Activated CD8-positive, alpha-beta memory T cell treated with anti-CD3 and anti-CD28 coated beads, Interleukin-2, amount 50 U/mL, for 4 hours (primary cell): ENCODE measurements at places on chromosomes 1 and 21.

- no peak for DNase-seq
Measured at GRCh38 chr1:30526652-30527345, 196.6 kb downstream of the MATN1 start.

- DNase-seq: no peak
Measured at GRCh38 chr21:35198982-35199732, 150.1 kb upstream of the RUNX1 start.

- DNase-seq: no peak
Measured at GRCh38 chr1:194517567-194517966, 1331.2 kb upstream of the B3GALT2 start.

GRCh38 chr1:247209396-247209795 lies 37.6 kb upstream of the ZNF124 start:
- DNase-seq: no peak

GRCh38 chr1:11611638-11612327 lies 42.4 kb downstream of the FBXO2 start:
- DNase-seq: no peak

GRCh38 chr1:203722909-203723308 lies 42.1 kb upstream of the LAX1 start:
- DNase-seq: no peak

GRCh38 chr1:53270107-53270506 lies 31.8 kb upstream of the MAGOH start:
- no peak for DNase-seq

GRCh38 chr1:18954270-18955071 lies 2.0 kb downstream of the IFFO2 start:
- no peak for DNase-seq

GRCh38 chr1:177927021-177927596 lies 42.7 kb downstream of the SEC16B start:
- DNase-seq: no peak

GRCh38 chr1:211833174-211833820 lies 2.7 kb upstream of the LPGAT1 start:
- DNase-seq: no peak

- DNase-seq: no peak
Measured at GRCh38 chr1:107993920-107994319, 28.9 kb upstream of the VAV3 start.

DNA sequence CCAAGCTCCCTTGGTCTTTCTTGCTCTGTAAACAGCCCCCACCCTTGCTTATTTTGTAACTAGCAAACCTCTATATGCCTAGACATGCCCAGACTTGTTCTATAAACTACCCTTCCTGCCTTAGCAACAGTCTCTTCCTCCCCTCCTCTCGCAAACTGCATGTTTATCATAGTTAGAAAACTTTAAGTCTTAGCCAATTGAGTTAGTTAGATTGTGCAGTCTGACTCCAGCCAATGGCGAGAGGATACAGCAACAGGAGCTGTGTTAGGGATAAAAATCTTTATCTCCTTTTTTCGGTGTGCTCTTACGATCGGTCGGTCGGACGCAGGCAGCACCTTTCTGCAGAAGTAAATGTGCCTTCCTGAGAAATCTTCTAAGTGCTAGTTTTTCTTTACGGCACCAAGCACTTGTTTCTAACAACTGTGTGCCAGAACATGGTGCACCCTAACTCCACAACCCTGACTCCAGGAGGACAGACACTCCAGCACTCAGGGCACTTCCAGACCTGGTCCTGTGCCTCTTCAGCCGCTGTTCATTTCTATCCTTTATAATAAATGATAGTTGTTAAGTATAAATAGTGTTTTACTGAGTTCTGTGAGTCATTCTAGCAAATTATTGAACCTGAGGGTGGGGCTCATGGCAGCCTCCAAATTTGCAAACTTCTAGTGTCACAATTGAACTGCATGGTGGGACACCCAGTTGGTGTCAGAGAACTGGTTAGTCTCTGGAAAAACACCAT lies 25.7 kb upstream of the GNG4 start:
- no peak for DNase-seq

- no peak for DNase-seq
Measured at GRCh38 chr1:67133177-67133576, 1.6 kb downstream of the C1orf141 start.

DNA sequence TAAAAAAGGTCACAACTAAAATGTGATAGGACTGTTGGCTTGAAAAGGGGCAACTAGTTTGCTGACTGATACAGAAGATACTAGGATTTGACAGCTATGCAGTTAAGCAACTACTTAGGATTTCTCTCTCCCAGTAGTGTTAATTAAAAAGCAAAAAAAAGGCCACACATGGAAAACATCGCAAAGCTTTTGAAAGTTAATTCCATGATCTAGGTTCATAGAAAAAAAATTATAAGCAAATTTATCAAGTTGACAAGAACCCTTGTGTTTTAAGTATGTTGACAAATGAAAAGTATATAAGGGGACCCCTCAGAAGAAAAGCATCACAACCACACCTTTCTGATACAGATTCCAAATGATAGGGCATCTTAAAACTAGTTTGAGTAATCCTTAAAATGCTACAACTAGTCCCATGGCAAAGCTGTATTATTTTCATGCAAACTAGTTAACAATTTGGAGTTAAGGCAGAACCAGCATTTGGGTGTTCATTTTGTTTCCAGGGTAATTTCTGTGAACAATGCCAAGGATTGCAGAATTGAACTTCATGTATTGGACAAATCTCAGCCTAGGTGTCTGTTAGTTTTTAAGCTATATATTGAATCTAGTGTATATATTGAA lies 4.1 kb downstream of the PNRC2 start:
- no peak for DNase-seq

- no peak for DNase-seq
Measured at GRCh38 chr1:212688341-212689047, 11.1 kb downstream of the BATF3 start.

DNA sequence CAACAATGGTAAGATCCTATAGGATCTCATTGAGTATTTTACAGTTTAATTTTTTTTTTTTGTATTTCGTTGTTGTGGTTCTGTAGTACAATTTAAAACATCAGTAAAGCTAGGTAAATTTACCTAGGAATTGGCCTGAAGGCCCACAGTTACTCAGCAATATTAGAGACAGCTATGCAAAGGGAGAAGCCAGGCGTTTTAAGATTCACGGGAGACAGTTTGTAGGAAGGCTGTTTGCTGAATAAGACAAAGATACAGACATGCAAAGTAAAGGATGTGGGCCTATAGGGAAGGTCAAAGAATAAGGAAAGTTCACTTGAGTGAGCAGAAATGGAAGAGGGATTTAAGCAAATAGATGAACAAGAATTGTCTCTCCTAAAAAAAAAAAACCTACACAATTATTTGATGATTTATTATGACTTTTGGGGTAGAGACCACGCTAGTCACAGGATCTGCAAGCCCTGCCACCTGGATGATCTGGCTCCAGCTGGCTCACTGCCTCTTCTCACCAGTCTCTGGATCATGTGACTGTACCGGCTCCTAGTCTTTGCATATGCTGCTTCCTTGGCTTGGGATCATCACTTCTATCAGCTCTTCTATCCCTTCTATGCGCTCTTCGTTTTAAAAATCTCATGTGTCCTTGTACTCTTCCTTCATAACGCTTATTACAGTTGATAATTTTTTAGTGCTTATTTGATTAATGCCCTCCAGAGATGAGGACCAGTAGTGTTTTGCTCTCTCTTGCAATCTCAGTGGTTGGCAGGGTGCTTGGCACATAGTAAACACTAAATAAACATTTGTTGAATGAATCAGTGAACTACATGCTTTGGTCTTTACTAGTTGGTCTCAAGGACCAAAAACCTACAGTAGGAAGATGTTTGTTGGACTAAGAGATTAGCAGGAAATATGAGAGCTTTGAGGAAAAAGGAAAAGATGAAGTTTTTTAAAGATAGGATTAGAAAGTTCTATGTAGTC lies 14.1 kb downstream of the DYRK1A start:
- no peak for DNase-seq

DNA sequence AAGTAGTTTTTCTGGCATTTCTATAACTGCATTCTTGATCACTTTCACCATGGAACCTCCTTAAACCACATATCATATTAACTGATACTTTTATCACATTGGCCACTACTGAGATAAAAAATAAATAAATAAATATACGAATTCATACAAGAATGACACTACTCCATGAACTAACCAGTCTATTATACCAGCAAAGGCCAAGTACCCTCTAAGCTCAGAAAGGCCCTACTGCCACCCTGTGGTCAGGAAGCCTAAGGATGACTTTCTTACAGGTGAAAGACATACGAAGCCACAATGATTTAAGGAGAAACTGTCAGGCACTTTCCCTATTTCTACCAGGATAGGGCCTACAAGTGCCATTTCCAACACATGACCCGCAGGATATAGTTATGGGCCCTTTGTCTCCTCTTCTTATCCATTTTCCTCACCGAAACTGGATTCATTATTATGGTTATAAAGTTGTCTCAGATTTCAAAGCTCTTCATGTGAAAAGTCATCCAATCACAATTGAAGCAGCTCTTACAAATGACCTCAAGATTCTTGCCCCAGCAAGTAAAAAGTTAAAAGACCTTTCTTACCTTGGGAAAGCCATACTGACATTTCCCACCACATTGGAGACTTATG lies 23.9 kb downstream of the DNAJC8 start:
- peak; percentile 61 for DNase-seq

DNA sequence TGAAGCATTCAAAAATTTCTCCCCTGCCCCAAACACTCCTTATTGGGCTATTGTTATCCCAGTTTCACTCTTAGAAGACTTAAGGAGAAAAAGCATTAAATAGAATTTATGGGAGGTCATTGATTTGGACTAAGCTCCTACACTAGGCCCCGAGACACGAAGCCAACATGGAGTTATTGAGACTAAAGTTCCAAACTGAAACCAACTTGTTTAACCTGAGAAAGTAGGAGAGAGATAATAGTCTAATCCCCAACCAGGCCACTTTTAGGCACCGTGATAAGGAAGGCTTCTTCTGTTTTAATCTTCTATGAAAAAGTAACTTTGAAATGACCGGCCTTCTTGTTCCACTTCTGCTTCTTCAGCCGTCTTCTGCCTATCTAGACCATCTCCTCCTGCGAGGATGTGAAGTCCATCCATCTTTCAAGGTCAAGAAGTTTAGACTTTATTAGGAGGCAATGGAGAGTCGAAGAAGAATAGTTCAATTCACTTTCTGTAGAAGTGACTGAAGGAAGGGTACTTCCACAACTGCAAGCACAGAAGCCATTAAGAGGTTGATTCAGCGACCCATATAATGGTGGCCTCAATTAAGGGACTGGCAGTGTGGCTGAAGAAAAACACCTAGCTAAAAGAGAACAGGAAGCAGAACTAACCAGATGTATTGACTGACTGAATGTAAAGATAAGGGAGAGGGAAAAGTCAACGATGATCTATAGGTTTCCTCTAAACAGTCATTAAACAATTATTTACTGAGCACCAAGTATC lies 428.8 kb downstream of the SMYD3 start:
- DNase-seq: no peak

DNA sequence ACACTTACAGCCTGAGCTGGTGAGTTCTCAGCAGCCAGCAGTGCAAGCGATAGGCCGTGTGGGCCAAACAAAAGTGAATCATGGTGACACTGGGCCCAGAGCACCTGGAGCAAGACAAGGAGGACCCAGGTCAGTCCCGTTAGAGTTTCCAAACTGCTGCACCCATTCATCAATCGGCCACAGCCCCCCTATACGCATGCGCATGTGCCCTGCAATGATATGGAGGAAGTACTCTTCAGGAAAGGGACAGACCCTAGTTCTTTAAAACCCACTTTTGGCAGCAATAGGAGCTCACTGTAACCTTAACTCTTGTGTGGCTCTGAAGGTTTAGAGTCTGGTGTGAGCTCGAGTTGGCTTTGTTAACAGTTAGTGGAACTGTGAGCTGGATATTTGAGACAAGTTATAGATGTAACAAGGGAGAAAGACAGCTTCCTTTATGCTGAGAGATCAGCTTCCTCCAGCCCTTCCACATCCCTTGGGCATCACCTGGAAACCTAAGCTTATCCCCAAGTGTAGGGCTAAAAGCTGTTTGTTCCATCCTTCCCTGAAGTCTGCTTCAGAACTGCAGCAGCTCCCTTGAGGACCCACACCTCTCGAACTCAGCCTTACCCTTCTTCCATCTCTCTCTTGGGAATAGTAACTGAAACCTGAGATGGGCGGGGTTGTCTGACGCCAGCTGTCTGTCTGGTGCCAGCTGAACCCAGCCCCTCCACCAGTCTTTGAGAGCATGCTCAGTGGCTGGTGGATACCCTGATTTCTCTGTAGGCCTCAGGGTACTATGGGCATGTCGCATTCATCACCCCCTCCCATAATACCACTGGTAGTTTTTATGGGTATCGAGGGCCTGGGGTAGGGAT lies 17.7 kb downstream of the NMNAT1 start:
- DNase-seq: no peak
